ENCODE measurements at places on chromosomes 6 and 20.

DNA sequence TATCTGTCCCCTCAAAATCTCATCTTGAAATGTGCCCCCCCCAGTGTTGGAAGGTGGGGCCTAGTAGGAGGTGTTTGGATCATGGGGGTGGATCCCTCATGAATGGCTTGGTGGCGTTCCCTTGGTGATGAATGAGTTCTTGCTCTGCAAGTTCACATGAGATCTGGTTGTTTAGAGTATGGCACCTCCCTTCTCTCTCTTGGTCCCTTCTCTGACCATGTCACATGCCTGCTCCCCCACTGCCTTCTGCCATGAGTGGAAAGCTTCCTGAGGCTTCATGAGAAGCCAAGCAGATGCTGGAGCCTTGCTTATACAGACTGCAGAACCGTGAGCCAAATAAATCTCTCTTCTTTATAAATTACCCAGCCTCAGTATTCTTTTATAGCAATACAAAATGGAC is 70.9 kb downstream of the MAN1A1 start:
- no peak for DNase-seq

DNA sequence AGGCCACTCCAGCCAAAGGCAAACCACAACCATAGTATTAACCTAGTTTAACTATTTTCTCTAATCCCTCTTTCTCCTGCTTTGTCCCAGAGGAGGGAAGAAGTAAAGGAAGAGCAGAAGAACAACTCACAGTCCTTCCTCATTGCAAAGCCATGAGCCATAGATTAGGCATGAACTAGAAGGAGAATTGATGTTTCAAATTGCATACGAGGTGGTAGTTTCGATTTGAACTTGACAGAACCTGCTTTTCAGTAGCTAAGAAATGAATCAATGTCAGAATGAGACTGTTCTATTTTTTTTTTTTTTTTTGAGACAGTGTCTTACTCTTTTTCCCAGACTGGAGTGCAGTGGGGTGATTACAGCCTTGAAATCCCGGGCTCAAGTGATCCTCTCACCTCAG is 48.3 kb downstream of the PROKR2 start:
- DNase-seq: no peak

- no peak for DNase-seq
Observed at GRCh38 chr6:153668758-153669157, 370.3 kb upstream of the OPRM1 start.

DNA sequence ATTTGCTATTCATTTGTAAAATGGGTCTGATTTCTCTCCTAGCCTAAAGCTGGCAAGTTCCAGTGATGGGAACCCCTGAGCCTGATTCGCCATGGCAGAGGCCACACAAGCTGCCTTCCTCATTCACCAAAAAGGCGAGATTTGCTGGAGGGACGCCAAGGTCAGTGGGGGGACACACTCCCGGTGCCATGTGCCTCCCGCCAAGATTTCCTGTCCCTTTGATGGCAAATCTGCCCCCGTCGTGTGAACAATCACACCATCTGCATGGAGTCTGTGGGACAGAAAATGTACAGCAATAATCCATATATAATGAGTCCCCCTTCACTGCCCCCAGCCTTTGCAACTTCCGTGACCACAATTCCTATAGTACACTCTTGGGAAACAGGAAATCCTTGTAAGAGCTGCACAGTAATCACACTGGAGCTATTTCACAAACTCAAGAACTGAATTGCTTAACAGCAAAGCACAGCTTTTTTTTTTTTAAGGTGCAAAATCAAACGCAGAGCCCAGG is 15.7 kb upstream of the IGF2R start:
- DNase-seq: peak; percentile 78

- no peak for DNase-seq
Observed at GRCh38 chr6:134596191-134596590, 278.3 kb upstream of the SGK1 start.

DNA sequence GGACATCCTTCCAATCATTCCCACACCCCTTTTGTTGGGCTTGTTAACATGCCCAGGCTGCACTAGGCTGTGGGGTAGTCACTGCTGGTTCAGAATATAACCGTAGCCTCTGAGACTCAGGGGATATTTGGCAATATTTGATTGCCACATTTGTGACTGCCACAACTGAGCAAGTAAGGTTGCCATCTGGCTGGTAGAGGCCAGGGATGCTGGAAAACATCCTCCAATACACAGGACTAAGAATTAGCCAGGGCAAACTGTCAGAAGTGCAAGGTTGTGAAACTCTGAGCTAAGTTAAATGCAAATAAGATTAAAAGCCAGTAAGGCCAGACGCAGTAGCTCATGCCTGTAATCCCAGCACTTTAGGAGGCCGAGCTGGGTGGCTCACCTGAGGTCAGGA is 112.0 kb downstream of the ZMYND8 start:
- DNase-seq: no peak

- DNase-seq: no peak
Observed at GRCh38 chr20:49913399-49914047, 1.8 kb downstream of the SPATA2 start.

GRCh38 chr6:113120224-113120581 is 736.9 kb upstream of the MARCKS start:
- peak; percentile 98 for DNase-seq
